AG08395 (cell line): ENCODE measurements at places on chromosomes 4 and X.
A peak's percentile ranks its signal among the peaks of the same experiment; 100 is the strongest.

DNA sequence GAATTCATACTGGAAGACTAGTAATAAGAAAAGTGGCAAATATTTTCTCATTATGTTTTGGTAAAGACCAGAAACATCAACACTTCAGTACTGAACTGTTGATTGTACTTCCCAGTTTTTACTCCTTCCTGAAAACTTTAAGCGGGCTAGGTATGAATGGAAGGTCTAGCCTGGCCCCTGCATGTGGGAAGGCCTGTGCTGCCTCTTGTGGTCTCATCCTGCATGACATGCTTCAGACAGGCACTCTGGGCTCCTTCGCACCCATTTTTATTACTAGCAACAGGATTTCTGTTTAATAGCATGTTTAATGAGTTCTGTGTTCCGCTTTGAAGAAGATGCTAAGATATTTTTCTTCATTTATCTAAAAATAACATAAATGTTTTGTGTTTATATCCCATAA lies 279.1 kb downstream of the ANK2 start:
- DNase-seq: no peak

DNA sequence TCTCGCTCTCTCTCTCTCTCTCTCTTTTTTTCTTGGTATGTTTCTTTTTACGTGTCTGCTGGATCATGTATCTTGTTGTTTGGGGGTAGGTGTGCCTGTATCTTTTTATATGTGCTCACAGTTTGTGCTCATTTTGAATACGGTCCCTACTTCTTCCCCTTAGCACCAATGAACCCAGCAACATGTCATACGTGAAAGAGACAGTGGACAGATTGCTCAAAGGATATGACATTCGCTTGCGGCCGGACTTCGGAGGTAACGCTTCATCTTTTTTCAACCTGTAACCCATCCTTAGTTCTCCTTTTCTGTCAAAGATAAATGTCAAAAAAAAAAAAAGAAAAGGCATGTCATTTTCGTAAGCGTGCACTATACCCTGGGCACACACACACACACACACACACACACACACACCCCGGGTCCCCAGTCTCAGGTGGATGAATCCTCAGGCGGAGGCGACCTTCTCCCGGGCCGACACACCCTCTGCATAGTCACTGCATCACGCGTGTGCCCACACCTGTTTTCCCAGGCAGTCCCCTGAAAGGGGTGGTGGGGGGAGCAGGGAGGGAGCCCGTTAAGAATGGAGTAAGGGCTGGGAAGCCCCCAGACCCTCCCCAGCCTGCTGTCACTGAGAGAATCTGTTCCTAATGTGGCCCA lies 511 bp downstream of the GABRB1 start:
- no peak for DNase-seq

- DNase-seq: no peak
These were observed 2141.0 kb upstream of the AGA start for GRCh38 chr4:179583221-179583620.

DNA sequence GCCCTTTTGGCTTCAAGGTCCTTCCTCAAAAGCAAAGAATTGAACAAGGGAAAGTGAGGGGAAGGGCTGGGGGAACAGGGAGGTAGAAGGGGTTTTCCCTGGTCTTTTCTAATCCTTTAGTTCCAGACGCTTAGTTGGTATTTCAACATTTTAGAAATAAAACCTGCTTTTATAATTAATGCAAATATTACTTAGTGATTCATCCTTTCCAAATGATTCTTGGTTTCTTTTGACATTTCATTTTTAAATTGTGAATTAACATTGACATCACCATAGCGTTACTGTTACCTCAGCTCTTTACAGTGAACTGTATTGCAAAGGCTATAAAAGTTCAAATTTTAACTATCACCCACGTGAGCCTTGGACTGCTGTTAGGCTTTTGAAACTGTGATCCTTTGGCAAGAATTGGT lies 20.9 kb downstream of the NFKB1 start:
- no peak for DNase-seq

- no peak for DNase-seq
These were observed 27.3 kb downstream of the ATP2B3 start for GRCh38 chrX:153544727-153545126.

- no peak for DNase-seq
These were observed 8.8 kb downstream of the DDX53 start for GRCh38 chrX:23008431-23009099.

GRCh38 chr4:176584031-176584606 lies 208.6 kb downstream of the VEGFC start:
- DNase-seq: peak; percentile 25

- no peak for DNase-seq
These were observed 191.4 kb downstream of the PPP3CA start for GRCh38 chr4:101155945-101156344.

- no peak for DNase-seq
These were observed 37.6 kb upstream of the GLRA2 start for GRCh38 chrX:14491689-14492088.

DNA sequence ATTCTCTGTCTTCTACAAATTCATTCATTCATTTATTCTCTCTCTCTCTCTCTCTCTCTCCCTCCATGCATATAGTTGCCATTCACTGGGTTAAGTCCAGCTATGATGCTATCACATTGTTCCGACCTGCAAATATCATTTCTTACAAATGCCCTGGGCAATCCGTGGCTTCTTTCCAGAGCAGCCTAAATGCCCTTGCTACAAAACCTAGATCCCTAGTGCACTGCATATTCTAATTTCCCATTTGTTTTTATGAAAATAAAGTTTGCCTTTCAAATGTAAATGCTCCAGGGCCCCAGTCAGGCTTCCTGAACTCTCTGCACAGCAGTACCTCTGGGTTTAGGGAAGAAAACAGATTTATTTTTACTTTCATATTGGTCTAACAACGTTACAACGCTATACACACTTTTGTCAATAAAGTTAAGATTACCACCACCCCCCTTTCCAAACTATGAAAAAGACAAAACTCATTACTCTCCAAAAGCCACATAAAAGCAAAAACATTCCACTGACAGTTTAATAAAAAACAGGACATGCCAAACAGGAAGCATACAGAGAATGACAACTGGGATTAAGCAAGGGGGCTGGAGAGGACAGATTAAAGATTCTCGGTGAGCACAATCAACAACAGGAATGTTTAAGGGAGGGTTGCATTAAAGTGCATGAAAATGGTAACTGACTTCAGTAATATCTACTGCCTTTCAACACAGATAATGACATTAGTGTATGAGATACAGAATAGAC lies 104.3 kb downstream of the USP46 start:
- DNase-seq: no peak

DNA sequence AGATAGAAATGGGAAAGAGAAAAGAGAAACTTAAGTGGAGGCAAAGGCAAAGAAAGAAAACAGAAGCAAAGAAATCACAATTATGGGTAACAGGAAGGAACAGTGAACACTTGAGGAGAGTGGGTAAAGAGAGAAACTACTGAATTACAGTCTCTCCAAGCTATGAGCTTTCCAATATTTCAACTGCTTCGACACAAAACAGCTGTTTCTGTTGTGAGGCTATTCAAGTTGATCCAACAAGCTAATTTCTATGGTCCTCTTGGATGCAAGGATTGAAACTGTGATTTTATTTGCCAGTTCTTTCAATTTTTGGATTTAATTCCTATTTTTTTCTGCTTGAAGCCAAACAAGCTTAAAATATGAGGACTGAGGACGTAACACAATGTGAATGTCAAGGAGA lies 80.5 kb upstream of the ADGRA3 start:
- no peak for DNase-seq

- DNase-seq: no peak
These were observed 42.3 kb downstream of the DKK2 start for GRCh38 chr4:106993827-106994226.

DNA sequence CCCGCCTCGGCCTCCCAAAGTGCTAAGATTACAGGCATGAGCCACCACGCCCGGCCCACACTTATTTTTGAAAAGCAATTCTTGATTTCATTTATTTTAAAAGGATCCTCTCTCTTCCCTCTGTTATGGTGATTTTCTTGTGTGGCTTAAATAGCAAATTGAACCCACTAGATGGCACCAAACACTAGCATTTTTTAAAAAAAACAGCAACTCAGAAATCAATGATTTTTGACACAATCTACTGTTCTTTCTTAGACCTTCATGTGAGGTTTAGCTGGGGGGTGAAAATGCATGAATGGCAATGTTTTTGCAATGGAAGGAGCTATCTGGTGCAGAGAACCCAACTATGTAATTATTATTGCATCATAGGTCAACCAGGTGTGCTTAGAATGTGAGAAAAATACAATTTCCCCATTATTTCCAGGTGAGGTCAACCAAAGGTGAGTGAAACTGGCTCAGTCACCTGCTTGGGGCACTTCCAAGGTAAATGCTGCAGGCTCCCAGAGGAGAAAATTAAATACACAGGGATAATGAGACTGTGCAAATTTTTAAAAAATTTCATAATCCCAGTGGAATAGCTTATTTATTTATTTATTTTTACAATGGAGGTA lies 226.7 kb upstream of the PRKX start:
- DNase-seq: peak; percentile 22

DNA sequence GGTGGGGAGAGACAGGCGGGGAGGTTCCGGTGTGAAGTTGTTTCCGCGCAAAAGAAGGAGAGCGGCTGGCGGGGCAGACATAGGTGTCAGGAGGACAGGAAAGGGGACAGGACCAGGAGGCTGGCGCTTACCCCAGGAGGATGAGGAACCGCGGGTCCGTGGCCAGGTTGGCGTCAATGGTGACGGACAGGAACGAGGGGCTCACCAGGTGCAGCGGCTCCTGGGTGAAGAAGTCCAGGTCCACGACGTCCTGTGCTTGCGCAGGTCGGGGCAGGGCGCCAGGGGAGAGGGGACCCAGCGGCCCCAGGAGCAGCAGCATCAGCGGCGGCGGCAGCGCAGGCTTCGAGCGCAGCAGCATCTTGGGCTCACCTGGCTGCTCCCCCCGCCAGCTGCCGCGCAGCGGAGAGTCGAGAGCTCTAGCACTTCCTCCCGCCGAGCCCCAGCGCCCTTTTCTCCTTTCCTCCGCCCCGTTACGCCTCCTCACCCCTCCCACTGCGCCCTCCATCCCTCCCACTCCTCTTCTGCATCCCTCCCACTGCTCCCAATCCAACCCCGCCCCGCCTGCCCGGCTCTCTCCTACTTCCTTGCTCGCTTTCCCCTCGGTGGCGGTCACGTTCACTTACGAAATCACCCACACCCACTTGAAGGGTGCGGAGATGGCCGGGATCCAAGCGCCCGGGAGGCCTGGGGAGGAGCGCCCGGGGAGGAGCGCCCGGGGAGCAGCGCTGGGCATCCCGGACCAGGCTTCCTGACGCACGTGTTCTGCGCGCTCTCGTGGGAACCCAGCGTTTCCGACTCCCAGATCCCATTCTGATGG lies at the start of gene HPSE:
HPSE (minus strand) TSS at position 424 of the 817 bp plus-strand sequence; CDS start at position 358, 66 bp downstream.
- DNase-seq: peak; percentile 60

GRCh38 chr4:7708238-7708637 lies 231.4 kb downstream of the AFAP1 start:
- no peak for DNase-seq

GRCh38 chr4:11418610-11419009 lies 10.1 kb downstream of the HS3ST1 start:
- DNase-seq: no peak

GRCh38 chrX:103356130-103356798 lies at the start of gene TCEAL9:
TSS of gene TCEAL9 (plus strand) at chrX:103356506. CDS start at chrX:103357685, 1,179 bp downstream.
- peak; percentile 57 for DNase-seq

GRCh38 chrX:54427837-54428424 lies 12.3 kb upstream of the TSR2 start:
- DNase-seq: no peak

- no peak for DNase-seq
These were observed 761 bp upstream of the FRYL start for GRCh38 chr4:48780865-48781214.

GRCh38 chr4:122823476-122823875 lies 3.2 kb upstream of the FGF2 start:
- no peak for DNase-seq
